Muscle of leg (tissue), 16 donors: ENCODE measurements at places on chromosomes 1 and 21. TPM values are rescaled to one million over a fixed set of nuclear protein-coding genes. Genes with fewer than 3 reads are reported as not detected.

Gene NAV1
- polyA plus RNA-seq, result 30.3 TPM

Gene TRIM58
- polyA plus RNA-seq, result 4.7 TPM

Gene HAO2
- polyA plus RNA-seq, result not detected

Gene ANKRD65
- polyA plus RNA-seq, result 17.7 TPM

Gene YTHDF2
- 51.6 TPM for polyA plus RNA-seq

Gene LIPI
- polyA plus RNA-seq, result 0.13 TPM
